ENCODE measurements at places on chromosomes 12 and 14.

DNA sequence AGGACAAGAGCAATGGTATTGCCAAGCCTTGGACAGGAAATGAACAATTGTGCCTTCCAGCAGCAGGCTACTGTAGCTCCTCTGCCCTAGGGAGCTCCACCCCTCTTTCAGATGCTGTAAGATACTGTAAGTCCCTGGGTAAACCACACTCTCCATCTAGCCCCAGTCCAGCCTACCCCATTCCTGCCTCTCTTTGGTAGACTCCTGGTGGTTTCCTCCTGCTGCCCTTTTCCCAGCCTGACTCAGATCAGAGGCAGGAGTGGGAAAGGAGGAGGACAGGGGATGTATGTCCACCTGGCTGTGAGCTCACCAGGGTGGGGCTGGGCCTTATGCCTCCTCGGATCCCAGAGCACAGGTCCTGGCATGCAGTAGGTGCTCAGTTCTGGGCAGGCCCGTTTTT lies 174.6 kb downstream of the ESRRB start:
- DNase-seq: no peak

DNA sequence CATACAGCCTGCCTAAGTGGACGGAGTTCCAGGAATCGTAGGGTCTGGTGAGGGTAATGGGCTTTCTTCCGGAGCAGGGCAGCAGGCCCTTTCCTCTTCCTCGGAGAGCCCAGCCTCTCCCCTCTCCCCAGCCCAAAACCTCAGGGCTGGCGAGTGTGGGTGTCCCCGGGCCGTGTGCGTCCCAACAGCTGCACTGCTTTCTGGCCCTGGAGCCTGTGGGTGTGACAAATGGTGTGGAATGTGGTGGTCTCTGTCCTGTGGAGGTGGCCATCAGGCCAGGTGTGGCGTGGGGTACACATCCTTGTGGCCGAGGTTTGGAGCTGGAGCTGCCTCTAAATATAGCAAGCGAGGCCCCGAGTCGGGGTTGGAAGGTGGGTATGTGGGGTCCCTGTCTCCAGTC lies 8.5 kb downstream of the ORAI1 start:
- no peak for DNase-seq

DNA sequence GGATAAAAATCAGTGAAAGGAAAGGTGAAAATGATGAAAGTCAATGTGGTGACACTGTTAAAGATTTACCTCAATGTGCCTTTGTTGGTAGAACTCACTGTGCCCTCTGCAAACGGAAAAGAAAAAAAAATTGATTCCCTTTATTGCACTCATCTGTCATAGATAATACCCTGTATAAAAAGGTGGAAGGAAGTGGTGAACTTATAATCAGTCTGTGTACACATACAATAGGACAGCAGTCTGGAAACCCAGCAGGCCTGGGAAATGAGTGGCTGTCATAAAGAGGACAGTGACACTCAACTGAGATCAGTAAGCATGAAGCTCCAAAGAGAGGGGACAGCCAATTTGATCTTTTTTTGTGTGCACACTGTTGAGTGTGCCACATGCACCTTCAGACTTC lies 364.7 kb downstream of the NOVA1 start:
- DNase-seq: no peak

GRCh38 chr12:122051231-122051876 lies 27.2 kb upstream of the MLXIP start:
- no peak for DNase-seq

DNA sequence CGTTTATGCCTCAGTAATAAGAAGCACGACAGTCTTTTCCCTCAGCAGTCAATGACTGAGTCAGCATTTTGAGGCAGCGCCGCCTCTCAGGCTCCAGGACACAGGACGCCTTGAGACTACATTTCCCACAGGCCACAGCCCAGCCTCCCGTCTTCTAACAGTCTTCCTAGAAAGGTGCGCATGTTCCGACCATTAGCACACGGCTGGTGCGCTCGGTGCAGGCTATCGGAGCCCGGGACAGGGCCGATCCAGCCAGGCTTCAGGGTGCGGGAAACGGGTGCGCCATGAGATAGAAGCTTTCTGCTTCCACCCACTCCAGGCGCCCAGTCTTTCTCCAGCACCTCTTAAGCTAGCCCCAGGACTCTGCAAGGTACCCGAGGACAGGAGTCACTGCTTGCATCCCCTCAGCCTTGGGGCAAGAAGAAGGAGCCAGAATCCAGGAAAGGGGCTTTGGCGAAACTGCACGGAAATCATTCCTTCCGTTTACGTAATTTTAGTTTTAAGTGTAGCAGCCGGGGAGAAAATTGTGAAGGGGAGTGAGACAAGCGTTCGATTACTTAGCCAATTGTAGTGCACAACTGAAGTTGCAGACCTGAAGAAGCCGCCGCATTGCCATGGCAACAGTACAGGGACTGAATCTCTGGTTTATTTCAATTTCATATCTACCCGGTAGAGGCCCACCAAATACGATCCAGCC lies 54.0 kb downstream of the ZNF641 start:
- DNase-seq: no peak

DNA sequence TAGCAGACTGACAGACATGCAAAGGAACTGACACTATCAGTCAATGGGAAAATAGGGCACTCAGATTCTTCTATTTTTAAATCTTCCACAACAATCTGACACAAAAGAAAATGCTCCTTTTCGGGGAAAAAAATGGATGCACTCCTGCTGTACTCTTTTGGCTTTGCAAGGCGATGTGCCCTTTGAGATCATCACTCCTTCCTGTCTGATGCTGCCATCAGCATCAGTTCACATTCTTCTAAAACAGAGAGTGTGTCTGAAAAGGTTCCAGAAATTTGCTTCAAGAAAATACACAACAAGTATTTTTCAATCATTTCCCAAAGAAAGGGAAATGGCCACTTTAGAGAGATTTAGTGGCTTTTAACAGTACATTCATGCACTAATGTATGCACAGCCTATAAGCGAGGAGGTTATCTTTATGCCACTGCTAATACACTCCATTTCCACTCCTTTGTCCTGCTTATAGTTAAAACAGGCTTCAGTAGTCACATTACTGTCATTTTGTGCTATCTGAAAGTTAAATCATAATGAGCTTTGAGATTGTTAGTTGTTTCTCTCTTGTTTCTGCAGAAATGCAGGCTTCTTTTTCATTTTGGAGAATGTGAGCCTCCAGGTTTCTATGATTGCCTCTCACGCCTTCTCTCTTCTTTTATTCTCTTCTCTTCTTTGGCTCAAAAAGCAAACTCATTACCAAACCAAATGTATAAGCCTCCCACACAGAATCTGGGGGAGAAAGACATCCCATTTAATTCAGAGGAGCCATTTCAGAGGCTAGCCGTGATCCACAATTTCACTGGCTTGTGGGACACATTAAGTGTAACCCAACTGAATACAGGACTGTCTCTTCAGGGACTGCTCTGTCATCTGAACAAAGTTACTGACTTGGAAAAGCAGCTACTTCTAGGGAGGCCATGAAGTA lies 110.9 kb upstream of the CCDC196 start:
- no peak for DNase-seq

DNA sequence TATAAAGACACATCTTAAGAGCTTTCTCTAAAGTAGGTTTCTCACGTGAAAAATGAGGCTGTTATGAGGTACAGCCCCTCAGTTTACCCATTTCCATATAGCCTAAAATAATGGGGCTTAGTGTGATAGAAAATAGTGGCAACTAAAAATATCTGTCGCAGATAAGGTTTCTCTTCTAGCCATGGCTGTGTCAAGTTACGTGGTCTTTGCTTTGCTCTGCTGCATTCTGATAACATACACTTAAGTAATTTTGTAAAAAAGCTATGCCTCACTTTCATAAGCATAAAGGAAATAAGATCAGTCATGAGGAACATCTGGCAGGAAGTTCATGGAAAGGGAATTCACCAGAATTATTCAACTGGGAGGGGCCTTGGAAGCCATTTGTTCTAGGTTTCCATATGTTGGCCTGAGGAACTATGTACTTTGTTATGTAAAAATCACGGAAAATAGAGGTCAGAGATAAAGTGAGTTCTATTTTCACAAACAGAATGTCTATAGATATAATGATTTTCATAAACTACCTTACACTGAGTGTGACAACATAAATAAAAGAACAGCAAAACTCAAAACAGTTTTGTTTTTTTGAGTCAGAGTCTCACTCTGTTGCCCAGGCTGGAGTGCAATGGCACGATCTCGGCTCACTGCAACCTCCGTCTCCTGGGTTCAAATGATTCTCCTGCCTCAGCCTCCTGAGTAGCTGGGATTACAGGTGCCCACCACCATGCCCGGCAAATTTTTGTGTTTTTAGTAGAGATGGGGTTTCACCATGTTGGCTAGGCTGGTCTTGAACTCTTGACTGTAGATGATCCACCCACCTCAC lies 195.6 kb upstream of the KRR1 start:
- DNase-seq: no peak

DNA sequence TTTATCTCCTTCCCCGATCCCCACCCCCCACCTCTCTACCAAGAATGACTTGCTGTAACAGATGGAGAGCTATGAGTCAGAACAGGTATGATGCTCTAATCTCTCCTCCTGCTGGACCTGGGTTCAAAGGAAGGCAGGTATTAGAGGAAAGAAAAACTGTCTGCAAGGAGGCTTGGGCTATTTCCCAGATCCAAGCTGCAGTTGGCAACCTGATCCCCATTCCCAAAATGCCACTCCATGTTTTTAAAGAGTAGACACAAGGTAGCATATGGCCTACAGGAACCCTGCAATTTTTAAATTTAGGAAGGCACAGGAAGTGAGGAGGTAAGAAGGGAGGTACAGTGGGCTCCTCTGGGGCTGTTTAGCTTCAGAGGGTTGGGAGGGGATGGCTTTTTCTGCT lies 33.0 kb downstream of the SRRM4 start:
- no peak for DNase-seq
